Left colon (tissue), 2 donors: ENCODE measurements at places on chromosomes 7 and 10.

DNA sequence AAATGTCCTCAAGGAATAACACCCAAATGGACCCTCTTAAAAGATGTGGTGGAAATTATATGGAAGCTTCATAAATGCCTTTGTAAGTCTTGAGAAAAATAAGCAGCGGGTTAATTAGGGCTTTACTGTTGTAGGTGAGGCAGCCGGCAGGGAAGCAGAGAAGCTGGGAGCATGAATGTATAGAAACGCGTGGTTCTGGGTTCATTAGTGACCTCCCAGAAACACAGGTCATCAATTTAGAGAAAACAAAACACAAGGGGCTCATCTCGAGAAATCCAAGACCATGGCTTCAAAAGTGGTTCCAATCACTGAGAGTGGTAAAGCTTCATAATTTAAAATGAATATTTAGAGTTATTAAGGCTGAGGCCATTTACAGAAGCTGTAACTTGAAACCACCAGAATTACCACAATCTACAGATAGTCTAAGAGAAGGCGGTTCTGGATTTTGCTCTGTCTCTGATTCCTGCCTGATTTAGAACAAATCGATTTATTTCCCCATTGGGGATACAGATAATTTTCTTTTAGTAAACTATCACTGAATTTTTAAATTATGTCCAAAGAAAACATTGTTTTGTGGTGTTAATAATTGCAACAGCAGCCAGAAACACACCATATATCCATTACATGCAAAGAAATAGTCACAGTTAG lies 20.7 kb downstream of the GARIN1A start:
- DNase-seq = no peak

DNA sequence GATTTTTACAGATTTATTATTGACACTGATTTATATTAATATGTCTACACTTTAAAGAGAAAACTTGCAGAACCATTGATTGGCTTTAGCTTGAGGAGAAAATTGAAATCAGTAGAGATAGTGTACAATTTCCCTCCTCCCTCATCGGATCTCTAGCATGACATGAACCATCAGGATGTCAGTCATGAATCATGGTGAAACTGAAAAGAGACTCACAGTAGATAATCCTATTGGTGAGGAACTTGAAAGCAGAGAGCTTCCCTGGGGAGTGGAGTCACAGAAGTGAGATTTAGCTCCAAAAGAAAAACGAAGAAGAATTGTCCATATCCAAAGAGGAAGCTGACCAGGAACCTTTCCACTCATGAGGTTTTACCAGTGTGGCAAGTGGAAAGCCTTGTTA lies 346.8 kb downstream of the ABCA13 start:
- DNase-seq = no peak

DNA sequence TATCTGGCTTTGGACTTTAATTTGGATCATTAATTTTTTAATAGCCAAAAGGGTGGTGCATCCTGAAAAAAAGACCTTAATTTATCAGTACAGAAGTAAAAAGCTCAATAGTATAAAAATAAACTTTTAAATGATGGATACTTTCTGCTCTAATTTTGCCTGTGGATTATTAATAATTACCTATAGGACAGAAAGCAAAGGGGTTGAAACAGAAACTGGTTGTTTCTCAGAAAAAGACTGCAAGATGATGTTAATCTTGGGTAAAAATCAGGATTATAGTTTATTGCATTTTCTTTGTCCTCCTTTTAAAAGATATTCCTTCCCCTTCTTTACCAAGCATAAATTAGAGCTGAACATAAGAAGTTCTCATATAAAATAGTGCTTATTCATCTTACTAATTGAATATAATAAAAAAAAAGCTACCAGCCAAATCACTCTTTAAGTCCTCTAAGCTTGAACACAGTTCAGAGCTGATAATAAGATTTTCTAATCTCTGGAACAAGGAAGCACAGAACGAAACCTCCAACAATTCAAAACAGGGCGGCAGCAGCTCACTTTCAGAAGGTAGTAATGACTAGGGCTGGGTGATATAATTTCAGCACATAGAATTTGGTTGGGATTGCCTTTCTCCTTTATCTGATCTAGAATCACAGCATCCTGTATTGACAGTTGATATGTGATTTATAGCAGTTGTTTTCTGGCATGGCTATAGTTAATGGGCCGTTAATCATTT lies 8.1 kb upstream of the GPR85 start:
- DNase-seq = no peak

DNA sequence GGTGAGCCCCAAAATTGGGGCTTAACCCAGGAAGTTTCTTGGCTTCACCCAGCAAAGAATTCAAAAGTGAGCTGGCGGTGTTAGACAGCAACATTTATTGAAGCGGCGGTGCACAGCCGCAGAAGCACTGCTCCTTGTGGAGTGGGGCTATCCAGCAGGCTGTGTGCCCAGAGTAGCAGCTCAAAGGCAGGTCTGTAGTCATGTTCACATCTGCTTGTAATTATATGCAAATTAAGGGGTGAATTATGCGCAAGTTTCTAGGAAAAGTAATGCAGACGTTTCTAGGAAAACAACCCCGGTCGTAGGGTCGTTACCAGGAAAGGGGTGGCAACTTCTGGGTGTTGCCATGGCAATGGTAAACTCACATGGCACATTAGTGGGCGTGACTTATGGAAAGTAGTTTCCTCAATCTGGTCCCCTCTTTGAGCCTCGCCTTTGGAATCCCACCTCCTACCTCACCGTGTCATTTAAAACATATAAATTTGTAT lies 13.7 kb upstream of the KBTBD2 start:
- peak; percentile 50 for DNase-seq

DNA sequence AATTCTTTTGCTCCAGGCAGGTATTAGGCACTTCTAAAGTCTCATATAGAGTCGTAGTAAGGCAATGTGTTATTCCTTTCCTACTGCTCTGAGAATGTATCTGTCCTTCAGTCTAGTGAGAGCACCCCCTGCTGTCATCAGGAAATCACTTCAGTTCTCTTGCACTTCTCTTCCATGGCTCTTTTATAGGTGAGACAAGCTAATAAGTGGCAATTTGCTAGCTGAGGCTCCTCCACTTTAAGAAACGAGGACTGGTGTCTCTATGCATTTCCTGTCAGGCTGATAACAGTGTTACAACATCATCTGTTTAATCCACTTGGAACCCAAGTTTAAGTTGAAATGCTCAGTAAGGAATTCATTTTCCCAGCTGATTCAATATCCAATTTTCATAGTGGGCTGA lies 350.6 kb downstream of the TFEC start:
- no peak for DNase-seq

- no peak for DNase-seq
Observed at GRCh38 chr10:6064119-6064518, 2.0 kb upstream of the IL2RA start.

DNA sequence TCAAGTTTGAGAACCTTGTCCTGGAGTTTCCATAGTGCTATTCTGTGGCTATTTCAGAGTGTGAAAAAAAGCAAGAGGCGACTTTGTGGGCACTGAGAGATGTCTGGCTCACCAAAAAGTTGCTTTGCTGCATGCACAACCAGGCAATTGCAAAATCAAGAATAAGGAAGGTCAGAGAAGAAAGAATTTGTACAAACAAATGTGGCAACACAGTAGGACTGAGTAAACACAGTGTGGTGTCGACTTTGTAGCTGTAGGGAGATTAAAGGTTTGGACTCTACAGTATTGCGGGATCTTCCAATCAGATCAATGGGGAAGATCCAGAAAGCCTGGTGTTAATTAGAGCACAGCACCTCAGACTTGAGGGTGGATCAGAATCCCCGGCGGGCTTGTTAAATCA lies 88.1 kb upstream of the PLPP4 start:
- DNase-seq = no peak

DNA sequence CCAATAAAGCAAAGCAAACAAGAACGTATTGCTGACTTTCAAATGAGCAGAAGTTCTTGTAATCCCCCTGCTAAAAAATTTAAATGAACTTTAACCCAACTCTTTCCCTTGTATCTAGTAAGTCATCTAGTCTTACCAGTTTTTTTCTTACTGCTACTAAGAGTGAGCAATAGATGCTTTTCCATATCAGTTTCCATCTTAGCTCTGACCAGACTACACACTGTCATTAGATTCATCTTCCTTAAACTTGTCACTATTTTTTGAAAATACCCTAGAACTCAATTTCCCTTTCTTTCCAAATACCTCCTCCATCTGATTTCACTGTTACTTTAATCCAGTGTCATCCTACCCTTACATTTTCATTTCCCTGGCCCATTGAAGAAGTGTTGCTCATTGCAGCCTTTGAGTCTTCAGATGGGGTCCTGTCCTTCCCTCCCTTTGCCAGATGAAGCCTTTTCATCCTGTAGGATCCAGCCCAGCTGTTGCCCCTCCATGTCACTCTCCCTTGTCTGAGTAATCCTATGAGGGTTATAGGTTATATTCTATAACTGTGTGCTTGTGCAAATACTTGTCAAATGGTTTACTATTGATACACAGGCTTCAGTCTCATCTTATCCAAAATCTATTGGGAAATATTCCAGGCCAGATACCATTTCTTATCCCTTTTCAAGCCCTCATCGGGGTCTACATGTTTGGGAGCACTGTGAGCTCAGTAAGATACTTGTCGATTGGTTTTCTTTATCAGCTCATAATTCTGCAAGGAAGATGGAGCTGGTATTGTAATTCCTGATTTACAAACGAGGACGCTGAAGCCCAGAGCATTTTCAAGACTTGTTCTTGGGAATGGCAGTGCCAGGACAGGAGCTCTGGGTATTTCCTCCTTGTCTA lies 51.5 kb upstream of the ITGB1 start:
- no peak for DNase-seq

DNA sequence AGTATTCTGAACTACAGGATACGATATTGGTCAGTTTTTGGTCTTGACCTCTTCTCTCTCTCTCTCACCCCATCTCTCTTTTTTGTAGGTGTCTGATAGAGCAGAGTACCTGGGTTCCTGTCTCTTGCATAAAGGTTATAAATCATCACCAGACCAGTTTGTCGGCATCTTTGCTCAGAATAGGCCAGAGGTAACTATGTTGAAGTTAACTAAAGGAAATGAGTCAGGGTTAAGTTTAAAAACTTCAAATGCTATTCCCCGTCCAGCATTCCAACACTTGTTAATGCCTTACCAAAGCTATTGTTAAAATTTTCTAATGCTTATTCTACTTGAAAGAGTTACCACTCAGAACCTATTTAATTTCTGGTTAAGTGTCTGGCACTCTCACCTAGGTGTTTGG lies 30.7 kb downstream of the ACSL5 start:
- DNase-seq = no peak

- peak; percentile 4 for DNase-seq
Observed at GRCh38 chr10:131736321-131736980, 164.4 kb upstream of the PPP2R2D start.
